ENCODE measurements at places on chromosomes 11 and 22.

DNA sequence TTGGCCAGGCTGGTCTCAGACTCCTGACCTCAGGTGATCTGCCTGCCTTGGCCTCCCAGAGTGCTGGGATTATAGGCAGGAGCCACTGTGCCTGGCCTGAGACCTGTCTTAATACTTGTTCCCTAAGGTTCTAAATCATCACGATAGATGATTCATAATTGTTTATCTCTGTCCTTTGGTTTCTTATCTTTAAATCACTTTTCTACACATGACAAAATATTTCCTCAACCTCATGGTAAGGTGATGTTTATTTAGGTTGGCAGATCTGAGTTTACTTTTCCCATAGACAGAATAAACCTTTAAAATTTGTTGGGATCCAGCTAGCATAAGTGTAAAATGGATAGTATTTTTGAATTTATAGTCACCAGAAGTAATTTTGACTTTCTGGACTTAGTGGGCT lies 3.5 kb downstream of the PSMD13 start:
- no peak for DNase-seq

- peak; percentile 75 for DNase-seq
These were observed 4.0 kb upstream of the MCAM start for GRCh38 chr11:119320776-119321524.

GRCh38 chr11:33445761-33446161 lies 188.6 kb downstream of the HIPK3 start:
- peak; percentile 82 for DNase-seq

- no peak for DNase-seq
These were observed 88.8 kb downstream of the PDHX start for GRCh38 chr11:35005141-35005780.

DNA sequence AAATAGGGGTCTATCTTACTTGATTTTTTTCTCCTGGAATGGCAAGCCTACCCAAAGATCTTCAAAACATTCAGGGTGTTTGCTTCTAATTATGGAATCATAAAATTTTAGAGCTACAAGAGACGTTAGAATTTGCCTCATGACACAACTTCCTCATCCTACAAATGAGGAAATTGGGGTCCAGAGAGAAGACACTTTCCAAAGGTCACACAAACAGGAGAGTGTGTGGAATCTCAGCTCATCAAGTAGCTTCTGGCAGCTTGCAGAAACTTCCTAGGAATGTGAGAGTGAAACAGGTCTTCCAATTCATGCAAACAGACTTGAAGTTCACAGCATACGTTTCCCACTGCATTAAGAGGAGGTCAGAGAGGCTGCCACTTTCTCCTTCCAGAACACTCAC lies 976.0 kb downstream of the OPCML start:
- DNase-seq: no peak

Data from EL (cell line).